ENCODE measurements at places on chromosomes 5 and 9.

GRCh38 chr9:6930827-6931226 lies 173.1 kb downstream of the KDM4C start:
- DNase-seq = no peak

- DNase-seq = no peak
Observed at GRCh38 chr5:44535621-44536020, 146.4 kb upstream of the FGF10 start.

- no peak for DNase-seq
Observed at GRCh38 chr5:35285011-35285410, 54.7 kb upstream of the PRLR start.

- no peak for DNase-seq
Observed at GRCh38 chr5:1521671-1522600, 1.8 kb downstream of the LPCAT1 start.

- no peak for DNase-seq
Observed at GRCh38 chr5:40799258-40799657, 1.1 kb upstream of the PRKAA1 start.

DNA sequence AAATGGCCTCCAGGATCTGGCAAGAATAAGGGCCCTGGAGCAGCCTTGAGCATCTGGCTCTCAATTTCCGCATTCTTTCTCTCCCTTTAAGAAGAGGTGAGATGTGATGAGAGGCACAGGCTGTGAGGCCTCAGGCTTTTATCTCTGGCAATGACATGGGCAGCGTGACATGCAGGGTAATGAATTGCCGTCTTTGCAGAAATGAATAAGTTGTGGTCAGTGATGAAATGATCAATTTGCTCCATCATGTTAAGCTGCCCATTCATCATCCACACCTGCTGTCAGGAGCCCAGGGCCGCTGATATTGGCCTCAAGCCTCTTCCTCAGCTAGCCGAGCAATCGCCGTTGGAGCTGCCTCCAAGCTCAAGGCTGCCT lies 265.3 kb downstream of the TRIM32 start:
- no peak for DNase-seq

GRCh38 chr9:109448223-109448622 lies 49.9 kb downstream of the PTPN3 start:
- no peak for DNase-seq

DNA sequence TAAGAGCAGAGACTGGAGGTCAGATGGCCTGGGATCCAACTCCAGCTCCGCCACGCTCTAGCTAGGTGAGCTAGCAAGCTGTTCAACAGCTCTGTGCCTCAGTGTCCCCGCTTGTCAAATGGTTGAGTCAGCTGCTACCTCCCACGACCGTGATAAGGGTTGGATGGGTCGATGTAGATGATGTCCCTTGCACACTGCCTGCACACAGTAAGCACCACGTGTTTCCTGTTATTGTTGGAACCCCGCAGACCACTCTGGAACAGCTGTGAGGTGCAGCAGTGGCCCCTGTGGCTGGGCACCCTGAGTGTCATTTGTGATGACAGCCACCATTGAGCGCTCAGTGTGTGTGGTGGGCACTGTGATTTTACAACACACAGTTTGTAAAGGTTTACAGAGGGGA lies 54.0 kb upstream of the CTSL start:
- no peak for DNase-seq

- DNase-seq = no peak
Observed at GRCh38 chr5:91223886-91224285, 159.2 kb downstream of the ARRDC3 start.

GRCh38 chr9:115437418-115437817 lies 319.5 kb upstream of the TNC start:
- no peak for DNase-seq

DNA sequence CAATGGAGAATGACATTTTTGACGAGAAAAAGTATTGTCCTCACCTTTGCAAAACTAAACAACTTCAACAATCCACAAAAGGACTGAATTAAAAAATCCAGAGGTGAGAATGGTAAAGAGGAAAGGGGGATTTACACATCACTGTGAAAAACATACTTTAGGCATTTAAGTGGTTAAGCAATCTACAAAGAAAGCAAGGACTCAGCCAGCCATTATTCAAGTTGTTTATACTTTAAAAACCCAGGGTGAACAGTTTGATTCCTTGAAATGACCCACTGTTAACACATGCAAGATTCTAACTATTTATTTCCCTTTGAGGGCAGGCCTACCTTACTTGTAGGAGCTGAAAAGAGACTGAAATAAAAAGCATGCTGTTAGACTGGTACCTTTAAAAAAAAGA lies 29.3 kb downstream of the TUT7 start:
- no peak for DNase-seq

DNA sequence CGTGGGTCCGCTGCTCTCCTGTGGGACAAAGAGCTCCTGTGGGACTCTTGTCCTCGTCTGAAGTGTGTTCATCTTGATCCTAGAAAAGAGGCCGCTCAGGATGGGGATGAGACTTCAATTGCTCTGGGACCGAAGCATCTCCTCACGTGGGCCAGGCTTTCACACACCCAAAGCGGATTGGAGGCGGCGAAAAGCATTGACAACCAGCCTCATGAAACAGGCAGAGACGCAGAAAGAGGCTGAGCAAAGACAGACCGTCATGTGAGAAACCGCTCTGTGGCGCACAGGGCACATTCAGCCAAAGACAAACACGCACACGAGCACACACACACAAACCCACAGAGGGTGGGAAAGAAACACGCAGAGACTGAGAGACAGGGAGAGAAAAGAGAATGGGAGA lies 479.5 kb downstream of the SPATA31A7 start:
- no peak for DNase-seq

GRCh38 chr5:131330031-131330430 lies 66.2 kb downstream of the CDC42SE2 start:
- no peak for DNase-seq
